ENCODE measurements at places on chromosomes 16 and 17.
A peak's percentile ranks its signal among the peaks of the same experiment; 100 is the strongest.

- no peak for DNase-seq
These were observed 27.4 kb downstream of the IQCK start for GRCh38 chr16:19745286-19746010.

- no peak for DNase-seq
These were observed 25.1 kb upstream of the SLC47A1 start for GRCh38 chr17:19508577-19508867.

GRCh38 chr17:44687756-44688155 lies 1.8 kb downstream of the CCDC43 start:
- DNase-seq = no peak

GRCh38 chr16:12573730-12574383 lies 229.8 kb downstream of the CPPED1 start:
- DNase-seq = peak; percentile 7

DNA sequence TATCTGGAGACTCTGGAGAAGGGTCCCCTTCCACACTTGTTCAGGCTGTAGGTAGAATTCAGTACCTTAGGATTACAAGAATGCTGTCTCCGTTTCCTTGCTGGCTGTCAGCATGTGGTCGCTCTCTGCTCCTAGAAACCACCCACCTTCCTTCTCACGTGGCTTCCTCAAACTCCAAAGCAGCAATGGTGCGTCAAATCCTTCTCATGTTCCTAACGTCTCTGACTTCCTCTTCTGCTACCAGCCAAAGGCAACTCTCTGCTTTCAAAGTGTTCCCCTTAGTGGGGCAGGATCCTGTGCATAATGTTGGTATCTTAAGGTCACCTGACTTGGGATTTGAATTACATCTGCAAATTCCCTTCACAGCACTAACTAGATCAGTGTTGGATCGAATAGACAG lies 30.9 kb upstream of the DYNLRB2 start:
- DNase-seq = no peak

GRCh38 chr17:12409082-12409481 lies 256.6 kb upstream of the MYOCD start:
- no peak for DNase-seq

- no peak for DNase-seq
These were observed 1.5 kb downstream of the TGFB1I1 start for GRCh38 chr16:31473264-31473984.

- DNase-seq = no peak
These were observed 12.5 kb downstream of the ZNF19 start for GRCh38 chr16:71476457-71477124.

- no peak for DNase-seq
These were observed 7.2 kb upstream of the SLC52A1 start for GRCh38 chr17:5042157-5043022.

GRCh38 chr16:70575376-70575775 lies 51.8 kb downstream of the SF3B3 start:
- no peak for DNase-seq

- DNase-seq = no peak
These were observed 44.7 kb downstream of the NEUROD2 start for GRCh38 chr17:39562976-39563375.

- no peak for DNase-seq
These were observed 38.6 kb downstream of the CDH11 start for GRCh38 chr16:65083164-65083857.

DNA sequence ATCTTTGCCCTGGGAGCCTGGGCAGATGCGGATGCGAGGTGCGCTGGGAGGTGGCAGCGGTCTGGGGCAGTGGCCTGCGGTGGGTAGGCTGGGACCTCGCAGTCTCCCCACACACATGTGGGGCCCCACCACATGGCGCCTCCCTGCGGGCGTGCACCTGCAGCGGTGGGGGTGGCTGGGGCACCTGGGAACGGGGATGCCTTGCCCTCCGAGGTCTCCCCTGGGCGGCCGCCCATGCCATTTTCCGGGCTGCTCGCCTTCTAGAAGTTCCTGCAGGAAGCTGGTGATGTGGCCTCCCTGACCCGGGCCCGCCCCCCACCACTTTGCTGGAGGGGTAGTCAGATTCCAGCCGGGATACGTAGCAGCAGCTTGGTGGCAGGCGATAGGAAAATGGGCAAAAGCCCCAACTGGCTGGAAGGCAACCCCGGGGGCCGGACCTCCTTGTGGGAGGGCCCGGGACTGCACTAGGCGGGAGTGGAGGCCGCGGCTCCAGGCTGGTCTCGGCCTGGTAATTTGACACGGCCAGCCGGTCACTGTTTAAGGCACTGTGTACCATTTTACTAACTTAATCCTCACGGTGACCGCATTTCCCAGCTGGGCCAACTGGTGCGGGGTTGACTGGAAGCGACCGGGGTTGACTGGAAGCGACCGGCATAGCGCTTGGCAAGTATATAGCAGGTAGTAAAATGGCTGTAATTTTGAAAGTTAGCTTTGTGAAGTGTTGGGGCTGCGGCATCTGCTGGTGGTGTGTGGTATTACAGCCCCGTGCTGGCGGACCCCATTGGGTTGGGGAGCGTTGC lies 38.5 kb downstream of the IGF2BP1 start:
- DNase-seq = no peak

- no peak for DNase-seq
These were observed 40.3 kb downstream of the FOXL1 start for GRCh38 chr16:86618431-86619238.

DNA sequence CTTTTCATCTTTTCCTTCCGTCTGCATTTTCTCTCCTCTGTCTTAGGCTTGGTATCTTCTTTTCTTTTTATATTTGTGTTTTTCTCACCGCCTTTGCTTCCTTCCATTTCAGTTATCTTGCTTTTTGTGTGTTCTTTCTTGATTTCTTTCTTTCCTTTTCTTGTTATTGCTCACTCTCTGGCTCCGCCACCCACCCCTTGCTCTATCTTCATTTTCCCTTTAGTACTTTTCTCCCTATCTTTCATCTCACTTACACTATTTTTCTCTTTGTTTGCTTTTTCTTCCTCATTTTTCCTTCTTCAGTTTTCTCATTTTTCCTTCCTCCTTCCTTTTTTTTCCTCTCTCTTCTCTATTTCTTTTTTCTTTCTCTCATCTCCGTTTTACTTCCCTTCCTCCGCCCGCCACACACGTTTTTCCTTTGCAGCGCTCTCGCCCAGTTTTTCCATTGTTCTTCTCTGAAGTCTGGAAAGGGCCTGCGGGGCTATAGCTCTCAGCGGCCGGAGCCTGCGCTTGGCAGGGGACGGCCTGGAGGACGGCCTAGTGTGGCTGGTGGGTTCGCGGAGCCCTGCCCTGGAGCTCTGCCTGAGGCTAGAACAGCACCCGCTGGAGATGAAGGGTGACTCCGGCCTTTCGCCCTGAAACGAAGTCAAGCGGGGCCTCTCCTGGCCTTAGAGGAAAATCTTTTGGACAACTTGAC lies 5.2 kb upstream of the HOXB13 start:
- no peak for DNase-seq

DNA sequence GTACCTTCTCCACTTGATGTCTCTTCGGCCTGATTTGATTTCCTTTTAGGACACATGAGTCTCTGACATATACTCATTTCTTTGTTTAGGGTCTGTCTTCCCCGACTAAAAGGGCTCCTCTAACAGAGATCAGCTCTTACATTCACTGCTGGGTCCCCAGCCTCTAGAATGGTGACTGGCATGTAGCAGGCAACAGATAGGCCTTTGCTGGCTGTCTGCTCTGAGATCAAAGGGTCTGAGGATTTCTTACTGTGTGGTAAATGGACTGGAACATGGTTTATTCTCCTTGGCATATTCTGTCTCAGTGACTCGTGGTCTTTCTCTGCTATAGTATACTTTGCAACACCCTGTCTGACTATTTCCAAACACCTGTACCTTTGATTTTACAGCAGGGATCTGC lies 16.7 kb downstream of the DNAAF1 start:
- DNase-seq = no peak

GRCh38 chr16:35492225-35492624 lies 2032.8 kb downstream of the TP53TG3F start:
- no peak for DNase-seq

GRCh38 chr17:3656755-3657587 lies 11.4 kb downstream of the TAX1BP3 start:
- no peak for DNase-seq

DNA sequence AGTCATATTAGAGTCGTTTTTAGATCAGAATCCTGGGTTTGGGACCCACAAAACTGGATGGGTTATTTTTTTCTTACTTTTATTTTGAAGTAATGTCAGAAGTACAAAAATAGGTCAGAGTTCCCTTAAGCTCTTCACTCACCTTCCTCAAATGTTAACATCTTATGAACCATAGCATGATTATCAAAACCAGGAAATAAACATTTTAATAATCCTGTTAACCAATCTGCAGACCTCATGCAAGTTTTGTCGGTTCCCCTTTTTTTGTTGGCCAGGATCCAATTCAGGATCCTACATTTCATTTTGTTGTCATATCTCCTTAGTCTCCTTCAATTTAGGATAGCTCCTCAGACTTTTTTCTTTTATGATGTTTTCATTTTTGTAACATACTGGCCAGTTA lies 162.0 kb downstream of the CHD9 start:
- DNase-seq = no peak

DNA sequence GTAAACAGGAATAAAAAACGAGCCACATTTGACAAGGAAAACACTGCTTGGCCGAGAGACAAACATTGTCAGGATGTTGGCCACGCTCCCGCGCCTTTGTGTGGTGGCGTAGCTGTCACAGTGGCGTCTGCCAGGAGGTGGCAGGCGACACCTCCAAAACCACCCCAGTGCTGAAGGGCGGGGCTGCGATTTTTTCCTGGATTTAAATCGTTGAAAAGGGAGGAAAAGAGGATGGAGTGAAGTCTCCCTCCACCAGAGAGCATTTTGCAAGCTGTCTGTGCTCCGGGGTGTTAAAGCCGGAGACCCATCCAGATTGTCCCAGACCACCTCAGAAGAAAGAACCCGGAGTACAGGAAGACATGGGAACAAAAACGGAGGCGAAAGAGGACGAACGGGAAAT lies 12.7 kb downstream of the MRM3 start:
- peak; percentile 19 for DNase-seq

GRCh38 chr17:753418-753817 lies 1.4 kb upstream of the GEMIN4 start:
- no peak for DNase-seq

- no peak for DNase-seq
These were observed 273.2 kb downstream of the C16orf95 start for GRCh38 chr16:87044032-87044382.

- DNase-seq = no peak
These were observed 10.8 kb upstream of the GCSH start for GRCh38 chr16:81106826-81107503.

GRCh38 chr17:51103451-51103850 lies 17.2 kb downstream of the SPAG9 start:
- DNase-seq = no peak

GRCh38 chr17:8173056-8173870 lies 2.9 kb downstream of the TMEM107 start:
- DNase-seq = no peak

DNA sequence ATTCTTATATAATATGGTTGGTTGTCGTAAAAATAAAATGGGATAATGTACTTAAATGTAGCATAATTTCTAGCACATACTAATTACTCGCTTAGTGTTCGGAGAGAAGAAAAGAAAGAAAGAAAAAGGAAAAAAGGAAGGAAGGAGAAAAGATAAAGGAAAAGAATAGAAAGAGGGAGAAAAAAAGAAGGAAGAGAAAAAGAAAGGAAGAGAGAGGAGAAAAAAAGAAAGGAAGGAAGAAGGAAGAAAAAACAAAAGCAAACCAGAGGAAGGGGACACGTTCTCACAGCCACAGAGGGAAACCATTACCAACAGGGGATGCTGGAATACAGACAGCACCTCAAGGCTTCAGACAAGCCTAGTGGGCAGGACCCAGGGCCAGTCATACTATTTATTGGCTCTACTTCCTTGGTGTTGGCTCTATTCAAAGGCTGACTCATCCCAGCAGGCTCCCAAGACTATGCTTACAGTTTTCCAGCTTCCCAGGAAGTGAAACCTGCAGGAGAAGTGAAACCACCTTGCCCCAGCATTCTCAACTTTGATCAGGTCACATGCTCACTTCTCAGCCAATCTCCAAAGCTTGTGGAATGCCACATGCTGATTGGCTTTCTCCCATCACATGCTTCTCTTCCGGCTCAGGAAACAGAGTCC lies 273.5 kb upstream of the IRX5 start:
- no peak for DNase-seq

- DNase-seq = no peak
These were observed 75.7 kb downstream of the CYTH1 start for GRCh38 chr17:78706271-78706915.

- no peak for DNase-seq
These were observed 61.5 kb downstream of the HELZ start for GRCh38 chr17:67183531-67183930.

- DNase-seq = no peak
These were observed 5.7 kb downstream of the METRNL start for GRCh38 chr17:83085103-83085502.

GRCh38 chr17:77214743-77215142 lies 74.0 kb downstream of the SEC14L1 start:
- no peak for DNase-seq

GRCh38 chr17:19551165-19551564 lies 17.5 kb downstream of the SLC47A1 start:
- DNase-seq = no peak

- DNase-seq = no peak
These were observed 210.1 kb upstream of the MAF start for GRCh38 chr16:79810449-79811189.
